ENCODE measurements at places on chromosomes 4 and X. TPM values are rescaled to one million over a fixed set of nuclear protein-coding genes. Genes with fewer than 3 reads are reported as not detected.

GRCh38 chr4:174088795-174089194 is 194.7 kb downstream of the FBXO8 start:
- no peak for DNase-seq

PCDH18 gene
- 7.9 TPM for total RNA-seq

GRCh38 chrX:48960291-48960690 is 2.9 kb upstream of the OTUD5 start:
- no peak for DNase-seq

TKTL1 gene
- 2.0 TPM for total RNA-seq

DNA sequence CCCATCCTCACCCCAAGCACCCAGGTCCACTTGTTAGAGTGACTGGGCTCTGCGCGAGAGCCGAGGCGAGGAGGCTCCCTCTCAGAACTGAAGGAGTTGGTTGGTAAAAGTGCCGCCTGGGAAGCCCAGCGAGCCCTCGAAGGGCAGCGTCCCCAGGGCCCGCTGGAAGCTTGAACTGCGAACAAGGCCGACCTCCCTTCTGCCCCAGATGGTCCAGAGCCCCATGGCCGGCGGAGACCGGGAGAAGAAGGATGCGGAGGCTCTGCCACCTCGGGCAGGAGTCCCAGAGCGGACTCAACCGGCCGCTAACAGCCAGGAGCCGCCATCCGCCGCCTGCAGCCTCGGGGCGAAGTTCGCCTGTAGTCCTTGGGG is 116.3 kb upstream of the TEX13C start:
- no peak for DNase-seq

GRCh38 chr4:10808591-10808990 is 124.0 kb upstream of the CLNK start:
- peak; percentile 54 for DNase-seq
